ENCODE measurements at places on chromosomes 6 and 20.

DNA sequence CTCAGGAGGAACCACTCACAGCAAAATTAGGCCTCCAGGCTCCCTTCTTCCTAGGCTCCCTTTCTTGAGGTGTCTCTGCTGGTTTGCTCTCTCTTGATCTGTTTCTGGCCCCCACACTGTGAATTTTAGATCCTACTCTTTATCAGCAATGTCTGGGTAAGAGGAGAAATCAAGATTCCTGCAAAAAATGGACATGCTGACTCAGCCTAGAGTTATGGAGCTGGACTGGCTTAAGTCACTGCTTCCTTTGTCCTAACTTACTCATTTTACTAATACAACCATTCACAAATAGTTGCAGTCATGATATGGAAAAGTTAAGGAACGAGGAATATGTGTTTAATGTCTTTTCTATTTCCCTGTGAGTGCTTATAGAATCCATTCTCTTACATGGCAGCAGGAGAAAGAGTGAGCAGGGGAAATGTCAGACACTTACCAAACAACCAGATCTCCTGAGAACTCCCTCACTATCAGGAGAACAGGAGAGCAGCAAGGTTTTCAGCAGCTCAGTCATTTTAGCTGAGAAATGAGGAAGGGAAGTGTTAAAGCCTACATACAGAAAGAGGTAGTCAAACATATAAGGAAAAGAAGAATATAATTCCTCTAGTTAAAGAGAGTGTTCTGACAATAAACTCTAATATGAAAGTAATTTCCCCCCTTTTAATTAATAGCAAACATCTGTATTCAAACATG, 160.8 kb downstream of the PDE7B start:
- DNase-seq, result no peak

DNA sequence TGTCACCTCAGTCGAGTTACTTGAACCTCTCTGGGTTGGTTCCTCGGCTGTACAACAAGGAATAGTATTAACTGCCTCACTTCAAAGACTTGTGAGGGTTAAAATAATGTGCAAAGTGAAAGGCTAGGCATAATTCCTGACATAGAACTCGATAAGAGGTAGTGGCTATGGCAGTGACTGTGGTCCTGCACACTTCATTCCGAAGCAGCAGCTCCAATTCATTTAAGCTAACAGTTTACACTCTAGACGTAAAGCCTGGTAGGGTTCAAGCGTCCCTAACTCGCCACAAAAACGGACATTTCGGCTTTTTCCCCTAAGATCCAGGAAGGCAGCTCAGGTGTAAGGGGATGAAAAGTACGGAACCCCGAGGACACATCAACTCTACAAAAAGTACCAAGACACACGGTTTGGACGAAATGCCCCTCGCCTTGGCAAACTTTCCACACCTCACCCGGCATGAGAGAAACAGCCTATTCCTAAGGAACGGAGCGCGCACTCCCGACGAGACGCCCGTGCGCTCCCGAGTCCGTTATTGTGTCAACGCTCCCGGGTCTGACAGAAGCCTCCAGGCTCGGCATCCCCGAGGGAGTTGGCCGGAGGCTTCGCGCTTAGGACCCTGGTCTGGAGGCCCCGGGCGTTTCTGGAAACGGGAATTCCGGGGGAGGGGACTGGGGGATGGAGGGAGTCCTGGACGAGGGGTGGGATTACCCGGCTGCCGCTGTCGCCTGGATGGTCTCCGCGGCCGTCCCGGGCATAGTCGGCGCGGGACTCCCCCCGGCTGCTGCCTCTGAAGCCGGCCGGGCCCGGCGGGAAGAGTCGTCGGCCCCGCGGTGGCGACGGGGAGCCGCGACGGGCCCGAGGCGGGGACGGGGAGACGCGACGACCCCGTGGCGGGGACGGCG, 937 bp downstream of the ZNF318 start:
- DNase-seq, result no peak

GRCh38 chr6:137846772-137847313, 20.2 kb upstream of the TNFAIP3 start:
- DNase-seq, result no peak

GRCh38 chr20:35968930-35969329, 540 bp downstream of the CNBD2 start:
- no peak for DNase-seq

- no peak for DNase-seq
These were observed 75.8 kb downstream of the CEBPB start for GRCh38 chr20:50266293-50267040.

All from CD4-positive, alpha-beta memory T cell (primary cell).